Stimulated activated CD4-positive, alpha-beta T cell treated with anti-CD3 and anti-CD28 coated beads, Interleukin-2, amount 100 ng/mL, for 24 hours (primary cell): ENCODE measurements at places on chromosomes 2 and 18.

DNA sequence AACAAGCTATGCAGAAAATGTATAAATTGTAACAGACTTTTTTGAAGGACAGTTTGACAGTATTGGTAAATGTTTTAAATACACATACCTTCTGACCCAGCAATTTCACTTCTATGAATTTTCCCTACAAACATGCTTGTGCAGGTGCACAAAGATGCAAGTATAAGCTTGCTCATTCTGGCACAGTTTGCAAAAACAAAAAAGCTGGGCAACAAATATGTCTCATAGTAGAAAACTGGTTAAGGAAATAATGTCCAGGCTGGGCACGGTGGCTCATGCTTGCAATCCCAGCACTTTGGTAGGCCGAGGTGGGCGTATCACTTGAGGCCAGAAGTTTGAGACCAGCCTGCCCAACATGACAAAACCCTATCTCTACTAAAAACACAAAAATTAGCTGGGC is 96.9 kb upstream of the NEDD4L start:
- no peak for DNase-seq

DNA sequence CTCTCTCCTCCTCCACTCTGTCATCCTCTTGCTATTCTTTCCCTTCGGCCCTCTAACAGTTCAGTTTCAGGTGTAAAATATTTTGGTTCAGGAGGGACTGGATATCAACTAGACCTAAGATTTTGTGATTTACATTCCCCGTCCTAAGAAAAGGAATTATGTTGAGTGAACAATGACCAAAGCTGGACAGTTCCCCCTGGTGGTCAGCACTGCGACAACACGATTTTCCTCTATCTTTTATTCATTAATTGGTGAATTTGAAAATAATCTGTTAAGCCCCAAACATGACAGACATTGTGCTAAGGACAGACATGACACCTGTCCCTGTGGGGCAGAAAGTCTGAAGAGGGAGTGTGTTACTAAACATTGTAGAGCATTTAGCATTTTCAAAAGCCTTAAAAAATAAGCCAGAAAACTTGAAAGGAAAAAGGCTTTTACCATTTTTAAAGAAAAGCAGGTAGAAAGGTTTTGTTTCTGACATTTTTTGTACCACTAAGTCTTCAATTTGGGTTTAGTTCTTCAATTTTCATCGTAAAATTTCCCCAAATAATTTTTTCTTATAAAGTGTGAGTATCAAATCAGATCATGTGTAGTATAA is 28.4 kb upstream of the GTF2A1L start:
- DNase-seq: peak; percentile 8

DNA sequence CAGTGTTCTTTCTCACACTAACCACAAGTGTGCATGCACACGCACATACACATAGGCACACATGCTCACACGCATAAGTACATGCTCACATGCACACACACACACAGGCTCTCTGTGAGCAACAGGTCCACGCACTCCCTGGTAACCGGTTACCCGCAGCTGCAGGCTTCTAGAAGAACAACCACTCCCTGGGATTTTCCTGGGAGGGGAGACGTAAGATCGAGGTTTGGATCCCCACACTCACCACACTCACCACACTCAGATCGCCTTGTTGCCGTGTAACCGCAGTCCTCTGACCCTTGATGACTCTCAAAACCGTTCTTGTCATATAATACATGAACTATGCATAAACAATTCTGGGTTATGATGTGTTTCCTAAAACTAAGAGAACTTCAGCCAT is 42.2 kb downstream of the TTC32 start:
- DNase-seq: no peak

GRCh38 chr2:161981679-161982250 is 92.2 kb downstream of the DPP4 start:
- no peak for DNase-seq

DNA sequence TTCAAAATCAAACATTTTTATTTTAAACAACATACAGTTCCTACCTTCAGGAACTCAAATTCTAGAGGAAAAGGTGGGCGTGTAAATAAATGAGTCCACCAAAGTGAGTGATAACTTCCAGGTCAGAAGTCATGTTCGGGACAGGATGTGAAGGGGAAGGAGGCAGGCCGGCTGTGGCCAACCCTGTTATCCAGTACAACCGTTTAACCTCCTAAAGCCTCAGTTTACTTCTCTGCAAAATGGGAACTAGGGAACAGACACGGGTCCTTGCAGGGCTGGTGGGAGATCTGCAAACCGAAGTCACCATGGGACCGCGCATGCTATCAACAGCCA is 373 bp downstream of the EIPR1 start:
- no peak for DNase-seq

GRCh38 chr2:64283006-64283570 is 138.9 kb upstream of the PELI1 start:
- DNase-seq: no peak

DNA sequence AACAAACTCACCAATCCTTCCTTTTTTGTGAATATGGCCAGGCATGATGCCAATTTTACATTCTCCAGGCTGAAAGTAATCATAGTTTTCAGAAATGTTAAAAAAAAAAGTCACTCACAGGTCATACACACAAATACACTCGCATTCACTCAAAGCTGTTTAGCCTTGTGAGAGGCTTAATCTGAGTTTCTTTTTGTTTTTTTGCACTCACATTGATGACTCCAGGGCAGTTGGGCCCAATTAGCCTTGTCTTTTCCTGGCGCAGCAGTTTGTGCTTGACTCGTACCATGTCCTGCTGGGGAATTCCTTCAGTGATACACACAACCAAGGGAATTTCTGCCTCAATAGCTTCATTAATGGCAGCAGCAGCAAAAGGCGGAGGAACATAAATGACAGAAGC is 18.0 kb downstream of the SUCLG1 start:
- no peak for DNase-seq

DNA sequence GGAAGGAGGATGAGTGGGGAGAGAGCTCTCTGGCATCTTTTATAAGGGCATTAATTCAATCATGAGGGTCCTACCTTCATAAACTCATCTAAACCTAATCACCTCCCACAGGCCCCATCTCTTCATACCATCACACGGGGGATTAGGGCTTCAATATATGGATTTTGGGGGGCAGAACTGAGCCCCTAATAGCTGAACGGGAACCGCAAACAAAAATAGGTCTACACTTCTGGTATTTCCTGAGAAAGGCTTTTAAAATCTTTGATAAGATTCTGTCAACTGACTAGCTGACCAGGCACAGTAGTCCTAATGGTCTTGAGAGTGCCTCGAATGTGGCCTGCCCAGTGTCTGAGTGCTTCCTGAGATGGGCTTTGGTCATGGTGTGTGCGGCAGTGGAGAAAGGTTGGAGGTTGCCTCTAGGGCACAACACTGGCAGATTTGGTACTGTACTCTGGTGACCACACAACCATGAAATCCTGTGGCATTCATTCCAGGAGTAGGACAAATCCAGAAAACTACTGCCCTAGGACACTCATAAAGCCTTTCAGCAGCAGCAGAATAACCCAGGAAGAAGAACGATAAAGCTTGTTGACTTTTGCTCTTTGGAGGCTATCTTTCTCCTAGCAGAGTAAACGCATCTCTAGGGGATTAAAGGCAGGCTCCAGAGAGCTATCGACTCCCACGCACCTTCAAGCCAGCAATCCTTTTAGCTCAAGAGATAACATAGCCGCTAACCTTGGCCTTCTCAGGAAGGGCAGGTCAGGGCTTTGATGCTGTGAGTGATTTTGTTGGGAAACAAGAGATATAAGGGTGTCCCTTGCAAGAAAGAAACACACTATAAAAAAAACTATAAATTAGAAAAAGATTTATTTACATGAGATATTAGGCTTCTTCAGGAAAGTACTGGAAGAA is 12.3 kb upstream of the APOB start:
- DNase-seq: no peak

DNA sequence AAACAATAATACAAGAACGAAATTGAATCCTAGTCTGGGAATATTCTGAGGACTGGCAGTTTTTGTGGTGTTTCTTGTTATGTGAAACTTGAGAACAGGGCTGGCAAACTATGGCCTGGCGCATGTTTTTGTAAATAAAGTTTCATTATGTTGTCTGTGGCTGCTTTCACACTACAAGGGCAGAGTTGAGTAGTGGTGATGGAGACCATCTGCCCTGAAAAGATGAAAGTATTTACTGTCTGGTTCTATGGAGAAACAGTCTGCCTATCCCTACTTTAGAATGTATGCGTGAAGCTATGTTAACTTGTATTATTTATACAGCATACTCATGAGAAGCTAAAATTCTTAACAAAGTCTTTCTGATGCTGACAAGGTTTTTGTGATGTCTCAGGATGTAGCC is 351.9 kb downstream of the LRRTM1 start:
- no peak for DNase-seq

DNA sequence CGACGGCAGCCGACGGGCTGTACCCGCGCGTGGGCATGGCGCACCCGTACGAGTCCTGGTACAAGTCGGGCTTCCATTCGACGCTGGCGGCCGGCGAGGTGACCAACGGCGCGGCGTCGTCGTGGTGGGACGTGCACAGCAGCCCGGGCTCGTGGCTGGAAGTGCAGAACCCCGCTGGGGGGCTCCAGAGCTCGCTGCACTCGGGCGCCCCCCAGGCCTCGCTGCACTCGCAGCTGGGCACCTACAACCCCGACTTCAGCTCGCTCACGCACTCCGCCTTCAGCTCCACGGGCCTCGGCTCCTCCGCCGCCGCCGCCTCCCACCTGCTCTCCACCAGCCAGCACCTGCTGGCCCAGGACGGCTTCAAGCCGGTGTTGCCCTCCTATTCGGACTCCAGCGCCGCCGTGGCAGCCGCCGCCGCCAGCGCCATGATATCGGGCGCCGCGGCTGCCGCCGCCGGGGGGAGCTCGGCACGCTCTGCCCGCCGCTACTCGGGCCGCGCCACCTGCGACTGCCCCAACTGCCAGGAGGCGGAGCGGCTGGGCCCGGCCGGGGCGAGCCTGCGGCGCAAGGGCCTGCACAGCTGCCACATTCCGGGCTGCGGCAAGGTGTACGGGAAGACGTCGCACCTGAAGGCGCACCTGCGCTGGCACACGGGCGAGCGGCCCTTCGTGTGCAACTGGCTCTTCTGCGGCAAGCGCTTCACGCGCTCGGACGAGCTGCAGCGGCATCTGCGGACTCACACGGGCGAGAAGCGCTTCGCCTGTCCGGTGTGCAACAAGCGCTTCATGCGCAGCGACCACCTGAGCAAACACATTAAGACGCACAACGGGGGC is 2.0 kb downstream of the SP9 start:
- peak; percentile 61 for DNase-seq

DNA sequence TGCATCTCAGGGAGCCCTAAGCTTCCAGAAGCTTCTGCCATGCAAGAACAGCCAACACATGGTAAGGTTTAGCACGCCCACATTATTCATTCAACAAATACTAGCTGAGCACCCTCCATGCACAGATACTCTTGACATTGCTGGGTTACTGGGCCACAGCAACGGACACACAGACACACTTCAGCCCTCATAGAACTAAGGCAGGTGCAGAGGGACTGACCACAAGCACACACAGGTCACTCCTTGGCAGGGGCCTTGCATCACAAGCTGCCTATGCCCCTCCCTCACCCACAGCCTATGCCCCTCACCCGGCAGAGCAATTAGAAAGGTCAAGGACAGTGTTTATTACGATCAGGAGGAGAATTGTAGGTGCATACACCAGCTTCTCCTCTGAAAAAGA is 15.8 kb downstream of the SLC14A2 start:
- no peak for DNase-seq

GRCh38 chr2:26675651-26676255 is 16.8 kb upstream of the KCNK3 start:
- no peak for DNase-seq

GRCh38 chr18:58064406-58064998 is 20.5 kb downstream of the NEDD4L start:
- DNase-seq: no peak

GRCh38 chr18:14970027-14970426 is 222.1 kb downstream of the ANKRD30B start:
- no peak for DNase-seq

GRCh38 chr2:173079973-173080860 is 4.6 kb downstream of the MAP3K20 start:
- no peak for DNase-seq

- no peak for DNase-seq
Observed at GRCh38 chr2:74593826-74594772, 39.6 kb downstream of the DOK1 start.

GRCh38 chr2:189576396-189576795 is 4.2 kb downstream of the SLC40A1 start:
- no peak for DNase-seq

GRCh38 chr2:54602736-54603322 is 120.6 kb upstream of the EML6 start:
- no peak for DNase-seq

DNA sequence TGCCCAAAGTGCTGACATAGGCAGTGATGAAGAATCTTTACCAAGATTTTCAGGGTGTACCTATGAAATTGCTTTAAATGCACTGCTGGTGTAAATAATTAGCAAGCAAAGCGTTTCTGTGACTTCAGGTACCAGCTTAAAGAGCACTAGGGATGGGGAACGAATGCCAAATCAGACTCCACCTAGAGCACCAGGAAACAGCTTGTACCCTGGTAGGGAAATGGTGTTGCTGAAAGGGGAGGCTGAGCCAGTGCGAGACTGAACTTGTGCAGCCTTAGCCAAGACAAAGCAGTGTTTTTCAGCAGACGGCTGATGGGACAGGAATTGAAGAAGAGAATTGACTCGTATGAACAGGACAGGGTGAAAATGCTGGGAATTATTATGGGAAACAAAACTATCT is 65.6 kb downstream of the TWSG1 start:
- no peak for DNase-seq

- DNase-seq: no peak
Observed at GRCh38 chr2:231521-232185, 32.2 kb downstream of the SH3YL1 start.

DNA sequence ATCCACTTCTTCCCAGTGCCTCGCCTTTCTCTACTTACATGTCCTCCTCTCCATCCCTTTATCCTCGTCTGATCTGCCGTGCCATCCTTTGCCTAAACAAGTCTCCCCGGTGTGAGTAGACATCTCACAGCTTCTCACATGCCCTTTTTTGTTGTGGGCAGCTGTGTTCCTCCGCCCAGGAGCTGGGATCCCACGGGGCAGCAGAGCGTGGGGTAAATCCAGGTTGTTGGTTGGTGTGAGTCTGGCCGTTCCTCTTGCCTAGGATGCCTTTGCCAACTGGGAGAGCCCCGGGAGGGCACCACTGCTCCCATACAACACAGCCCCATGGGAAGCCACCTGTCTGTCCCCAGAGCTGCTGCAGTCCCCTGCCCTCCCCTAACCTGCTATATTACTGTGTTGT is 22.4 kb downstream of the SLC30A3 start:
- no peak for DNase-seq
